Vagina (tissue), 2 donors: ENCODE measurements at places on chromosomes 3 and 15. TPM values are rescaled to one million over a fixed set of nuclear protein-coding genes. Genes with fewer than 3 reads are reported as not detected.

GRCh38 chr15:64187396-64188191, 24.8 kb upstream of the PPIB start:
- no peak overlapping the region for H3K27ac ChIP-seq
- H3K4me3 ChIP-seq, result no peak overlapping the region
- no peaks in the 10 kb centered on the region for H3K4me1 ChIP-seq
- no peaks in the 10 kb centered on the region for H3K27me3 ChIP-seq
- no peak for DNase-seq
- no peaks in the 10 kb centered on the region for H3K36me3 ChIP-seq

- peaks cover 31% of the 10 kb centered on the region for H3K4me1 ChIP-seq
- no peak for DNase-seq
- H3K27ac ChIP-seq, result no peak overlapping the region
- no peak overlapping the region for H3K4me3 ChIP-seq
- H3K27me3 ChIP-seq, result no peaks in the 10 kb centered on the region
- no peaks in the 10 kb centered on the region for H3K36me3 ChIP-seq
Observed at GRCh38 chr15:81723113-81723651, 322.6 kb downstream of the MEX3B start.

DNA sequence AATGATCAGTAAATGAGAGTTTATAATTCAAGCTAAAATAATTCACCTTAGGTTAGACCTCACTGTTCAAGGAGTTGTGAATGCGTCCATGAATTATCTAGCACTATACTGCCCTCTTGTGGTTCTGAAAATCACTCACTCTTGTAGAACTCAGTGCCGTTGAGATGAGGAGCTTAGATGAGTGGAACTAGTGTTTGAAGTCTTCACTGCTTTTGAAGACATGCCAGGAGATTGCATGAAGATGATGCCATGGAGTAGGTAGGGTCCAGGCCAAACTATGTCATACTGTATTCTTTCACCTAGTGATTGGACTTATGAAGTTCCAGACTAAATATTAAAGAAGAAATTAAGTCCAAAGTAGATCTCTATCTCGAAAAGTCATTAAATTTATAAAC, 28.8 kb downstream of the LYSMD4 start:
- H3K36me3 ChIP-seq, result no peaks in the 10 kb centered on the region
- no peak overlapping the region for H3K4me3 ChIP-seq
- no peaks in the 10 kb centered on the region for H3K27me3 ChIP-seq

GRCh38 chr15:54089776-54090175, 111.5 kb downstream of the UNC13C start:
- no peaks in the 10 kb centered on the region for H3K27me3 ChIP-seq
- no peak for DNase-seq
- H3K27ac ChIP-seq, result no peak overlapping the region
- H3K36me3 ChIP-seq, result no peaks in the 10 kb centered on the region
- no peak overlapping the region for H3K4me3 ChIP-seq
- H3K4me1 ChIP-seq, result no peaks in the 10 kb centered on the region

GRCh38 chr3:155317211-155317610, 23.7 kb upstream of the STRIT1 start:
- no peak for DNase-seq
- H3K4me1 ChIP-seq, result no peaks in the 10 kb centered on the region
- no peak overlapping the region for H3K4me3 ChIP-seq
- H3K36me3 ChIP-seq, result no peaks in the 10 kb centered on the region

DNA sequence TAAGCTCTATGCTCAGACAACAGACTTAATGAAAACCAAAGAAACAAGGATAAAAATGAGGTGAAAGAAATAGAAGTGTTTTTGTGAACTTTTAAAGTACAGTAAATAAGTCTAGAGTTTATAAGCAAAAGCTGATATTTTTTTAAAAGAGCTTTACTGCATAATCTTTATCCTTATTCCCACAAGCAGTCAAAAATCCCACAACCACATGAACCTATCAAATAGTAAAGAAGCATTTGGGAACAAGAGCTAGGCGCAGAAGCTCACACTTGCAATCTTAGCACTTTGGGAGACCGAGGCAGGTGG, 103.8 kb upstream of the TJP1 start:
- no peak for DNase-seq
- no peaks in the 10 kb centered on the region for H3K27me3 ChIP-seq
- peaks cover 5% of the 10 kb centered on the region for H3K4me1 ChIP-seq
- no peak overlapping the region for H3K4me3 ChIP-seq

- H3K36me3 ChIP-seq, result no peaks in the 10 kb centered on the region
- peaks cover 14% of the 10 kb centered on the region for H3K4me1 ChIP-seq
- no peak overlapping the region for H3K27ac ChIP-seq
- H3K27me3 ChIP-seq, result no peaks in the 10 kb centered on the region
Observed at GRCh38 chr3:139529662-139530061, 9.9 kb downstream of the RBP1 start.

GRCh38 chr3:136621628-136622027, 130.6 kb downstream of the STAG1 start:
- H3K4me1 ChIP-seq, result peaks cover 12% of the 10 kb centered on the region
- H3K4me3 ChIP-seq, result no peak overlapping the region
- no peaks in the 10 kb centered on the region for H3K27me3 ChIP-seq
- no peak overlapping the region for H3K27ac ChIP-seq

- no peaks in the 10 kb centered on the region for H3K27me3 ChIP-seq
- H3K4me1 ChIP-seq, result peaks cover 16% of the 10 kb centered on the region
- peak overlapping the region; percentile 58 for H3K27ac ChIP-seq
- no peak for DNase-seq
Observed at GRCh38 chr3:189276444-189277219, 104.9 kb downstream of the TPRG1 start.

GRCh38 chr3:126008219-126008618, 39.2 kb downstream of the ROPN1B start:
- no peaks in the 10 kb centered on the region for H3K27me3 ChIP-seq
- no peak overlapping the region for H3K27ac ChIP-seq
- H3K4me1 ChIP-seq, result no peaks in the 10 kb centered on the region
- no peak overlapping the region for H3K4me3 ChIP-seq

DNA sequence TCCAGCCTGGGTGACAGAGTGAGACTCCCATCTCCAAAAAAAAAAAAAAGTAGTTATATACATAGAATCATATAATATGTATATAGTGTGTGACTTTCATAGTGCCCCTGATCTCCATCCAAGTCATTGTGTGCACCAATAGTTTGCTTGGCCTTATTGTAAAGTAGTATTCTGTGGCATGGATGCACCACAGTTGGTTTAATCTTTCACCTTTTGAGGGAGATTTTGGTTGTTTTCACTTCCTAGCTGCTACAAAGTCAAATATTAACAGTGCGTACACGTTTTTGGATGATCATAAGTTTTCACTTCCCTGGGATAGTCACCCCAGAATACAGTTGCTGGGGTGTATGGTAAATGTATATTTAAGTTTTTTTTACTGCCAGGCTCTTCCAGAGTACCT, 162.8 kb downstream of the PTPRG start:
- H3K36me3 ChIP-seq, result no peaks in the 10 kb centered on the region
- H3K4me3 ChIP-seq, result no peak overlapping the region
- no peak for DNase-seq

GRCh38 chr15:40441565-40442531, 1.1 kb downstream of the BAHD1 start:
- H3K27me3 ChIP-seq, result no peaks in the 10 kb centered on the region
- peak overlapping the region; percentile 88 for H3K27ac ChIP-seq
- peaks cover 70% of the 10 kb centered on the region for H3K4me1 ChIP-seq
- no peak for DNase-seq

- no peak overlapping the region for H3K27ac ChIP-seq
- H3K4me3 ChIP-seq, result no peak overlapping the region
- H3K4me1 ChIP-seq, result no peaks in the 10 kb centered on the region
- DNase-seq, result no peak
Observed at GRCh38 chr15:66608159-66608558, 42.4 kb upstream of the LCTL start.

DNA sequence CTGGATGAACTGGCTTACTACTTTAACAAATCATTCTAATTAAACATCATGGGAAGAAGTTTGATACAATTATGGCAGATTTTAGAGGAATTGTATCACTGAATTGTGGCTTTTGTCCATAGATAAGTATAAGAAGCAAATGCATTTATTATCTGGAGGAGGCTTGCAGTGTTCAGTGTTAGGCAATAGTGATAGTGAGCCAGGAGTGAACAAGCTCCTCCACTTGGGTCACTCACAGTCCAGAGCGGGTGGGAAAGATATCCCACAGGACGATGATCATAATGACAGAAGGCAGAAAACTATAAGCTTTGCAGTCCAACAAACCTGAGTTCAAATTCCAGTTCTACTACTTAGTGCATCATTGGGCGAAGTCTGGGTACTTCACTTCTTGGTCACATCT, 64.0 kb upstream of the VILL start:
- H3K27me3 ChIP-seq, result no peaks in the 10 kb centered on the region
- H3K36me3 ChIP-seq, result no peaks in the 10 kb centered on the region
- no peak overlapping the region for H3K4me3 ChIP-seq
- H3K4me1 ChIP-seq, result peaks cover 36% of the 10 kb centered on the region

- no peak for DNase-seq
- peak within 1 kb of the TSS; percentile 20 for H3K27ac ChIP-seq
- no peaks in the 10 kb centered on the region for H3K4me1 ChIP-seq
- no peaks in the 10 kb centered on the region for H3K27me3 ChIP-seq
Observed at GRCh38 chr3:183555541-183556081, at the start of gene KLHL6. Gene KLHL6 (minus strand): TSS chr3:183555706. CDS start chr3:183555653, 53 bp downstream.

Gene CCDC50
- 58.7 TPM for total RNA-seq

Gene LMAN1L
- total RNA-seq, result not detected

Gene ARGFX
- total RNA-seq, result not detected

Gene GABRA5
- not detected for total RNA-seq

Gene LAMB2
- 526 TPM for total RNA-seq
